GM19239 (cell line): ENCODE measurements at places on chromosomes 2 and 18.

DNA sequence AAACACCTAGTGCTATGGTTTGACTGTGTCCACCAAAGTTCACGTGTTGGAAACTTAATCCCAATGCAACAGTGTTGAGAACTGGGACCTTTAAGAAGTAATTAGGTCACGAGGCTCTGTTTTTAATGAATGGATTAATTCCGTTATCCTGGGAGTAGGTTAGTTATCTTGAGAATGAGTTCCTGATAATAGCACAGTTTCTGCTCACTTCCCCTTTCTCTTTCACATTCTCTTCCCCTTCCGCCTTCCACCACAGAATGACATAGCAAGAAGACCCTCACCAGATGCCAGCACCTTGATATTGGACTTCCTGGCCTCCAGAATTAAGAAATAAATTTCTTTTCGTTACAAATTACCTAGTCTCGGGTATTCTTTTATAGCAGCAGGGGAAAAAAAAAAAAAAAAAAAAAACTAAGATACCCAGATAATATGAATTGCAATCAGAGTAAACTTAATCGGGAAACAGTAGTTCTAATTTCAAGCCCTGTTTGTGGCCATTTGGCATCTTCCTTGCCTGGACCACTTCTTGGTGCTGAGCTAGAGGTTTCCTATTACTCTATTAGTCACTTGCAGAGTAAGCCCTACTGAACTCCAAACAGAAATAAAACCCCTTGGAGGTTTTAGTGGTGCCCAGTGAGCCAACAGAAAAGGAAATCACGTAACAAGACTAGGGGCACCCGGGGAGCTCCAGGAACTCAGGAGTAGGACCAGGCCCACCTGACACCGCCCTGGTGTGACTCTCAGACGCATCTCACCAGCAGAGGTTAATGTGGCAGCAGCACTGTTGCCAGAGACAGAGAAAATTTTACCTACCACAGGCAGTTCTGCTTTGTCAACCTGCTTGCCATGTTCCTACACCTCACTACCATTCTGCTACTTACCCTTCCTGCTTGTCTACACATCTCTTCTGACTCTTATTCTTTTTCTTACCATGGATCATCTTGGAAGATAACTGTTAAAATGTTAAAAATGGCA is 147.6 kb upstream of the CAB39 start:
- no peak for DNase-seq

GRCh38 chr18:26549263-26550094 is 1.1 kb upstream of the KCTD1 start:
- DNase-seq, result peak; percentile 29

- DNase-seq, result peak; percentile 23
Observed at GRCh38 chr2:26412091-26412673, 10.5 kb downstream of the DRC1 start.

GRCh38 chr2:239378021-239378917 is 22.6 kb downstream of the HDAC4 start:
- DNase-seq, result no peak

DNA sequence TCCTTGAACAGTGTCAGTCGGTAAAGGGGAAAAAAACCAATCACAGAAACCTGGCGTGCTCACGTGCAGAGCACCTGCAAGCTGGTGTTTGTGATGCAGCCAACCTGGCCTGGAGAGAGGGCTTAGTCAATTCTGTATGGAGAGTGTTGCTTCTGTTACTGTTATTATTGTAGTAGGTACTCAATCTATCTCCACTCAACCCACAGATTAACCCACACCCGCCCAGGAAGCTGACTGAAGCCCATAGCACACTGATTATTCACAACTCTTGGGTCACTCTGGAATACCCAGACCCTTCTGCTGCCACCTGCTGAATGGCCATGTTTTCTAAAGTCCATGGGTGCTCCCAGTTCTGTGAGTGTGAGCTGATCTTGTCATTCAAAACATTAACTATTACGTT is 53.9 kb downstream of the TNFRSF11A start:
- DNase-seq, result no peak

GRCh38 chr2:241686324-241686649 is 328 bp downstream of the DTYMK start:
- no peak for DNase-seq

DNA sequence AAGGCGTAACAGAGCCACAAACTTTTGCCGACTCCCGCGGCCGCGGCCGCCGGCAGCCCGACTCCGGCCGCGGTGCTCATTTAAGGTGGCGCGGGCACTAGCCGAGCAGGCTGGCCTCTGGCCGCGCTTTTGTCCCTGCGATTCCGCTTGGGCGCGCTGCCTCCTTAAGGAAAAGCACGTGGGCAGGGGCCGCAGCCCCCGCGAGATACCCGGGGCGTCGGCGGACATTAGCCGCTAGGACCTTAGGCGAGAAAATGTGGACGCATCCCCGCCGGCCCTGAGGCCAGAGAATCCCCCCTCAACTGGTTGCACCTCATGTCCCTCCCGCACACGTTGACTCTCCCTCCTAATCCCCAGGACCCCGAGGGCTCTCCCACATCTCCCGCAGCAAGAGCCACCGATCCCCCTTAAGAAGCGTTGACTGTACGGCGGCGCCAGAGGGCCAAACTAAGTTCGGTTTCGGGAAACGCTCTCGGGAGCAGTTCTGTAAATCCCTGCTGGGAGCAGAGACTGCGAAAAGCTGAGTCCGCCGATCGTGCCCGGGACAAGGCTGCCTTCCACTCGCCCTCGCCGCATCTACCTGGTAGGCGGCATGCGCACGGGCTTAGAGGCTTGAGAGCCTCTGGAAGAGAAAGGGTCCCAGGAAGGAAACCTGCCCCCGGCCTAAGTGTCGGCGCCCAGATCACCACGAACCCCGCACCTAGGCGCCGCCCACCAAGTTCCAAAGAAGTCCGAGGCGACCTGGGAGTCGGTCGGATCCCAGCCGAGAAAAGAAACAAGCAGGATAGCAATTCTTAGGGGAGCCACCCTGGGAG is 1.8 kb upstream of the SATB2 start:
- no peak for DNase-seq

DNA sequence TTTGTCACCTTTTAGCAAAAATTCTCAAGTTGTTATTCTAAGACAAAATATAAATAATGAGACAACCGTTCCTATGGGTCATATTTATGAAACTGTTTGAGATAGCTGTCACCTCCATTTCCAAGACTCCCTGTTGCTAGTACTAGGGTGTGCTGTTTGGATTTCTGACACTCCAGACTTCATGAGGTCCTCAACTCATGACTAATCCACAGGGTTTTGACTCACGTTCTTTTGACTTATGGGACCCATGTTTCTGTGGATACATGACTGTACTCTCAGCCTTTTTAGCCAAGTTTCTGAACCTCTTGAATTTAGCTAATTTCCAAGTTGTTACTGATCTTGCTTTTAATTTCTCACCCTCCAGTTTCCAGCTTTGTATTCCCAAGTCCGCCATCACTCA is 178.7 kb upstream of the FAM98A start:
- no peak for DNase-seq

GRCh38 chr2:71682341-71682740 is 229.0 kb downstream of the DYSF start:
- no peak for DNase-seq

DNA sequence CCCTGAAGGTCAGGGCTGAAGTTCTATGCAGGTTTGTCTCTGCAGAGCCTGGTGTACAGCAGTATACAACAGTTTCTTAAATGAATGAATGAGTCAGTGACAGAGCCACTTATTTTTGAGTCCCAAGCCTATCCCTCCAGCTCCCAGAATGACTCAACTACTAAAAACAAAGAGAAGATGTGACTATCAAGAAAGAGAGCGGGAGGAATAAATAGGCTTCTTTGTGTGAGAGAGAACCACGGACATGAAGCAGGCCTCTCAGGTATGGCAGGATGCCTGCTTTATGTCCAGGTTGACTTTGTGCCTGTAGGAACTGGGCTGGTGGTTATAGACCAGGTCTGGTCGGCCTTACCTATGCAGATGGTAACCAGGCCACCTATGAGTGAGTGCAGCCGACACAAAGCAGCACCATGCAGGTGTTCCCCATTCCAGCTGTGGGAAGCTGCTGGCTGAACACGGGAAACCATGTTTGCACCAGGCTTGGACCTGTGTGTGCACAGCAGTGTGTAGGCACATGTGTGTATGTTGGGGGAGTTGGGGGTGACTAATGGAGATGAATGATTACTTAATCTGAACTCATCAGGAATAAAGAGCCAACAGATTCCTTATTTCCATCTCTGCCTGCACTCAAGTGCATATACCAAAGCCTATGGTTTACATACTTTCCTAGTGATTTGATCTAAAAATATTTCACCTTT is 171.0 kb downstream of the OSR1 start:
- no peak for DNase-seq

DNA sequence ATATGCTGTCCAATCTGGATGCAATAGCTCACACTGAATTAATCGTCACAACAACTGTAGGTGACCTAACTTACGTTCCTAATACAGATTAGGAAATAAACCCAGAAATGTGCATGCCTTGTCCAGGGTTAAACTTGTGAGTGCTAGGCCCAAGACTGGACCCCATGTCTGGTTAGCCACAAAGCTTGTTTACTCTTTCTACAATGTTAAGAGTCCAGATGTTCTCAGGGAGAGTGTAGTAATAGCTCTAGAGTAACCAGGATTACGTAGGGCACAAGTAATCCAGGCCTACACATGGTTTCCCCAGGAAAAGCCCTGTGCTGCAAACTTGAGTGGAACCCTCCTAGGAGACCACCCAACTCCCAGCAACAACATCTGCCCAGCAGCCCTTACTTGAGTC is 26.2 kb downstream of the TRIB2 start:
- DNase-seq, result no peak

GRCh38 chr18:32420084-32420750 is 50.5 kb downstream of the GAREM1 start:
- no peak for DNase-seq

DNA sequence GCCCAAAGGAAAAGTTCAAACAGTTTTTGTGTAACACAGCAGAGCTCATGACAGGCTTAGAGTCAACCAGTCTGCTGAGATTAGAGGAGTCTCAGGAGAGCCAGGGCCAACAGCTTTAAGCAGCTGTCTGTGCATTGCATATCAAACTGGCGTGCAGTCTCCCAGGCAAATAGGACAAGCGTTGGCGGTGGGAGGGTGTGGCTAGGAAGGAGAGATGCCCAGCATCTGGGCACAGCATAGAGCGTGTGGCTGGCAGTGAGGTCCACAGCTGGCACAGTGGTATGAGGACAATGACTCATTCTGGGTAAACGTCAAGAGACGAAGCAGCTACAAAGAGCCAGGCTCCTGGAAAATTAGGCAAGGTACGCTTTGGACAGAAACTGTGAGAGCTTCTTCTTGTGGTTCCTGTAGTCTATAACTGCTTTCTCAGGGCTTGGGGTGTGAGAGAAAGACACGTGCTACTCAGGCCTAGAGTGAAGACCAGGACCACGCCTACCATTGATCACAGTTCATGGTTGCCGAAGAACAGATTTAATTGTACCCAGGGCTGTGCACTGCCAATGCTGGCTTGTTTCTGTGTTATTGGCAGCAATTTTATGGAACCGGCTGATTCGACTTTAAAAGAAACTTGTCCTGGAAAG is 14.8 kb downstream of the ZAP70 start:
- no peak for DNase-seq

GRCh38 chr2:88082781-88083180 is 15.2 kb downstream of the SMYD1 start:
- DNase-seq, result no peak

GRCh38 chr2:62717503-62718081 is 12.1 kb downstream of the EHBP1 start:
- DNase-seq, result no peak
